ENCODE measurements at places on chromosomes 11 and 22.

GRCh38 chr11:99505316-99505715 lies 484.6 kb downstream of the CNTN5 start:
- no peak for DNase-seq

DNA sequence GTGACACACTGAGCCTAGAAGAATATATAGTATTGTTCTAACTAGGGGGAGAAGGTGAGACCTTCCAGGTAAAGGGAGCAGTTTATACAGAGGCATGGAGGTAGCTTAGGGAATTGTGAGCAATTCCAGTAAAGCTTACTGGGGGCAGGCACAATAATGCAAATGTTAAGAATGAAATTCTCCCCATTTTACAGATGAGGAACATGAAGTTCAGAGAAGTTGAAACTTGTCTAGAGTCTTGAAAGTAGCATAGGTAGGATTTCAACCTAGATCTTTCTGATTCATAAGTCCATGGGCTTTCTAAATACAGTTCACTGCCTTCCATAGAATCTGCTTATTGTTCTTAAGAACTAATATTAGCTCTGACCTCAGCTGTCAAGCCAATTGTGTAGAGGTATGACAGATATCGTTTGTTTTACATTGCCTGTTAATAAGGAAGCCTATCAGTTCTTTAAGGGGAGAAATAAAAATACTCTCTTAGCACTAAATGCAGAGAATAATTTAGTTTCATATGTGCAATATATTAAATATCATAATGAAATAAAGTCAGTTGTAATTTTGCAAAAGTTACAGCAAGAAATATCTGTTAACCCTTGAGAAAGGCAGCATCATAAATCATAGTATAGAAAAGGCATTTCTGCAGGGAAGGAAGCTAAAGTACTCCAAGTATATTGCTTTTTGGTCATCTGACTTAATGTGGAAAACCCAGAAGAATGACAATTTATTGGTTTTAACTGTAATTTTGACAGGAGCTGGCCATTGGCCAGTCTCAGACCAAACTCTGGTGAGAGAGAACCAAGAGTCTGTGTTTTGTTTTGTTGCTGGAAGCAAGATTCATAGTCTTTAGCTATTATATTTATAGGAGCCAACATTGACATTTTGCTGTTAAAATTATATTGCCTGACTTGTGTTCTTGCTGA lies 181.8 kb downstream of the UVRAG start:
- DNase-seq: peak; percentile 19

GRCh38 chr11:1573077-1573902 lies 1.2 kb upstream of the DUSP8 start:
- DNase-seq: no peak

- DNase-seq: no peak
Observed at GRCh38 chr11:64364911-64365310, 5.9 kb downstream of the RPS6KA4 start.

- DNase-seq: no peak
Observed at GRCh38 chr11:91624021-91624420, 600.6 kb upstream of the FAT3 start.

DNA sequence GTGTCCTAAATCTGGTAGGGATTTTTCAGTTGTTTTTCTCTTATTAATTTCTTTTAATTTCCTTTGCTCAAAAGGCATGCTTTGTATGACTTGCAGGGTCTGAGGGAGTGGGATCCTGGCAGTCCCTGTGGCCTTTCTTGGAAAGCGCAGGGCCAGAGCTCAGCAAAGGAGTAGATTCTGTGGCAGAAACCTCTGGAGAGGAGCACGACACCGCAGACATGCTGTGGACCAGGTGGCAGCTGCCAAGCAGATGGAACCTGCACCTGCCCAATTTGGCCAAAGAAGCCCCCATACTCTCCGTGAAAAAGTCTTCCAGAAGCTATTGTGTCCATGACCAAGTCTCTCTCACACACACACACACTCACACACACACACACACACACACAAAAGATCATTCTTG lies 78.9 kb upstream of the FGF3 start:
- DNase-seq: no peak

DNA sequence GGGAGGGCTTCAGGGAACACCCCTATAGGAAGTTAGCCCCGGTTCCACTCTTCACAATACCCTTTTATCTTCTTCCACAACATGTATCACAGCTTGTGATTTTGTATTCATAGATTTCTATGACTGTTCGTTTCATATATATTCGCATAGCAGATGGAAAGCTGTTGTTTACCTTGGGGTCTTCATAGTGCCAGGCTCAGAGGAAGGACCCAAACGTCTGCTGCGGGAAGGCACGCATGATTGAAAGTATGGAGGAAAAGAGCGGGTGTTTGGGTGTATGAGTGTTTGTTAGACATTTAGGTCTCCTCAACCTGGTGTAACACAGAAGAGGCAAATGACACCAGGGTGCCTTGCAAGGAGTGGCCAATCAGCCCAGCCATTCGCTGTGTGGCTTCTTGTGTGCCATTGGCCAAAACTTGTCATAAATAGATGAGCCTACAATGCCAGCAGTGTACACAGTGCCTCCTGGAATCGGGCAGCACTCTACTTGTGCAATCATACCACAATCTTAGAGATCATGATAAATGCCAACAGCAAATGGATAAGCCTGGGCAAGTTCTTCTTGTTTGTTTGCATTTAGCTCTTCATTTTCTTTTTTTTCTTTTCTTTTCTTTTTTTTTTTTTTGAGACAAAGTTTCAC lies 10.9 kb upstream of the ADA2 start:
- no peak for DNase-seq

- DNase-seq: no peak
Observed at GRCh38 chr11:117180661-117181585, 2.4 kb downstream of the SIDT2 start.

- no peak for DNase-seq
Observed at GRCh38 chr11:10934293-10934860, 76.5 kb upstream of the ZBED5 start.

DNA sequence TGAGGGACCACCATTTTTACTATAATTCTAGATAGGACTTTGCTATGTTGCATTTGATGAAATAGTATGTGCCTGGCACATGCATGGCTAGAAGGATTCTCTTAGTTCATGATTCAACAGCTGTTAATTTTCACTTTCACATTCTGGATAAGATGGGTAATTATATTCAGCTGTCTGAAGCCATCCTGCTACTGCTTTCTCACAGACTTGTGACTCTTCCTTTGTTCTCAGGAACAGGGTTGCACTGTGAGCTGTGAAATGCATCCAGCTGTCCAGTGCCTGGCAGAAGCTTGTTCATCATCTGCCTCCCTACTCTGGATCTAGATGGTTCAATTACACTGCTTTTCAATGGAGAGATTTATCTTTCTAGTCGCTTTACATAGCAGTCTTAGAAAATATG lies 610.1 kb upstream of the ANO5 start:
- DNase-seq: no peak

DNA sequence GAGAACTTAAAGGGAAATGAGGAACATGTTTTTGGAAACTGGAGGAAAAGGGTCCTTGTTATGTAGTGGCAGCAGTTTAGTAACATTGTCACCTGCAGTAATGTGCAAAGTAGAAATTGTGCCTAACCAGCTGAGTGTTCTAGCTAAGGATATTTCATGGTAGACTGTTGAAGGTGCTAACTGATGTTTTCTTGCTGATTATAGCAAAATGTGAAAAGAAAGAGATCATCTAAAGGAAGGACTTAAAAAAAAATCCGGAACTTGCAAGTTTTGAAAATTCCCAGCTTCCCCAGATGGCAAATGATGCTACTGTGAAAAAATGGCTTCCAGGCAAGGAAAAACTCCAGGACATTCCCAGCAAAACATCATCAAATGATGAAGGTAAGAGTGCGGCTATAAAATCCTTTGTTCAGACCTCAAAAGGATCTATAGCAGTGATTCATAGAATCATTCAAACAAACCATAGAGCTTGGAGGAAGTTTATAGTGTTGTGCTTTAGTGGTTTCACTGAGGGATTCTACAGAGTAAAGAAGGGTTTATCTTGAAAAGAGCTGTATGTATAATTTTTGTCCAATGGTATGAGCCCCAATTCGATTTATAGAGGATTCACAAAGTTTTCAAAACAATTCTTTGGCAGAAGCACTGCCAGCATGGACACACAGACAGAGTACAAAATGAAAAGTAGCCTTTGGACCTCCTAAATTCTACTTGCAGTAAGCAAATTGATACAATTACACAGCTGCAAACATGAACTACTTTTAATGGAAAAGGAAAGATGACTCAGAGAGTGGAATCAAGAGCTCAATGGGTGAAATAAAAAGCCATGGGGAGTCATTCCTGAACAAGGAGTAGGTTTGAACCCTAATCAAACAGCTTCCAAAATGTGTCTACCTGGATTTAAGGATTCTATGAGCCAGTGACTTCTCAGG lies 4.3 kb upstream of the TRIM44 start:
- DNase-seq: no peak

GRCh38 chr11:64198511-64198910 lies 8.0 kb upstream of the FERMT3 start:
- no peak for DNase-seq
